Neural crest cell (in vitro differentiated cells): ENCODE measurements at places on chromosomes 7 and 10. TPM values are rescaled to one million over a fixed set of nuclear protein-coding genes. Genes with fewer than 3 reads are reported as not detected.

The SFTPA1 gene
- not detected in 2 replicates for total RNA-seq

- DNase-seq, result no peak
- no peaks in the 10 kb centered on the region for H3K27me3 ChIP-seq
- H3K4me3 ChIP-seq, result peak overlapping the region; percentile 95
- H3K27ac ChIP-seq, result no peak overlapping the region
- H3K36me3 ChIP-seq, result no peaks in the 10 kb centered on the region
- peaks cover 59% of the 10 kb centered on the region for H3K4me1 ChIP-seq
These were observed 2.5 kb downstream of the CCDC6 start for GRCh38 chr10:59903871-59904270.

The SPDYE16 gene
- 0.35 TPM in 1 of 2 replicates, not detected in the other for total RNA-seq

The TFEC gene
- not detected in 2 replicates for total RNA-seq

The GJD4 gene
- not detected in 2 replicates for total RNA-seq

- no peak overlapping the region for H3K4me3 ChIP-seq
- H3K27me3 ChIP-seq, result no peaks in the 10 kb centered on the region
- no peaks in the 10 kb centered on the region for H3K36me3 ChIP-seq
- no peak for DNase-seq
These were observed 39.9 kb downstream of the CYTH3 start for GRCh38 chr7:6232534-6232933.

DNA sequence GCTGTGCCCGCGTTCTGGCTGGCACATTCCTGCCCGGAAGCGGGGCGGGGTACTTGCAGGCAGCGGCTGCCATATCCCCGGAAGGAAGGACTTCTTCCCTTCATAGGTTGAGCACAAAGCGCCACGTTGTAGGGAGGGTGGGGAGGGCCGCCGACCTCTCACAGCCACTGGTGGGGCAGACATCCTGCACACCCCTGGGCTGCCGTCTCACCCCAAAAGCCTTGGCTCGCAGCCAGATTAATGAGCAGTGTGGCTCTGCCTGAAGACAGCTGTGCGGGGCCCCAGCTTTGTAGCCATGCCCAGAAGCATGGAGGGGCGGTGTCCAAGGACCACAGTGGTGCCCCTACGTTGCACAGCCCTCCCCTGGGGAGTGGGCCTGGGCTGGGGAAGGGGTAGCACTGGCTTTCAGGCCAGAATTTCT, 54.3 kb upstream of the DPYSL4 start:
- H3K27ac ChIP-seq, result peak overlapping the region; percentile 13
- H3K36me3 ChIP-seq, result no peaks in the 10 kb centered on the region
- no peak for DNase-seq
- peaks cover 13% of the 10 kb centered on the region for H3K4me1 ChIP-seq
- H3K4me3 ChIP-seq, result no peak overlapping the region

DNA sequence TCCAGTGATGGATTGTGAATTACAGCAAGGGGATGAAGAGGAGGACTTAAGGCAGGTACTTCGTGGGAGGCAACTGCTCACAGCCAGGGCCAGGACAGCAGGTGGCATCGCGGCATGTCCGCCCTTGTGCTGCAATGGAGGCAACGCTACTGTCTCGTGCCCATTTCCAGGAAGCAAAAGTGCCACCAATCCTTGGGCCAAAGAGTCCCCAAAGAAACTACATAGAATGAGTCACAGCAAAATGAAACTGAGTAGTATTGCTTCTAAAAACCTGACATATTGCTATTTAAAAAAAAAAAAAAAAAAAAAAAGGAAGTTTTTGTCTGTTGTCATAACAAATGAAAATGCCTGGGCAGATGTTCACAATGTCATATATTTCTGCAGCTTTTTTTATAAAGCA, 46.6 kb downstream of the RSU1 start:
- no peak overlapping the region for H3K27ac ChIP-seq
- DNase-seq, result no peak

The EPHB4 gene
- total RNA-seq, result 80.4 and 84.5 TPM in 2 replicates

GRCh38 chr10:68997211-68997610, 8.6 kb downstream of the KIFBP start:
- H3K4me3 ChIP-seq, result no peak overlapping the region
- H3K27ac ChIP-seq, result no peak overlapping the region
- no peaks in the 10 kb centered on the region for H3K36me3 ChIP-seq
- no peaks in the 10 kb centered on the region for H3K27me3 ChIP-seq

DNA sequence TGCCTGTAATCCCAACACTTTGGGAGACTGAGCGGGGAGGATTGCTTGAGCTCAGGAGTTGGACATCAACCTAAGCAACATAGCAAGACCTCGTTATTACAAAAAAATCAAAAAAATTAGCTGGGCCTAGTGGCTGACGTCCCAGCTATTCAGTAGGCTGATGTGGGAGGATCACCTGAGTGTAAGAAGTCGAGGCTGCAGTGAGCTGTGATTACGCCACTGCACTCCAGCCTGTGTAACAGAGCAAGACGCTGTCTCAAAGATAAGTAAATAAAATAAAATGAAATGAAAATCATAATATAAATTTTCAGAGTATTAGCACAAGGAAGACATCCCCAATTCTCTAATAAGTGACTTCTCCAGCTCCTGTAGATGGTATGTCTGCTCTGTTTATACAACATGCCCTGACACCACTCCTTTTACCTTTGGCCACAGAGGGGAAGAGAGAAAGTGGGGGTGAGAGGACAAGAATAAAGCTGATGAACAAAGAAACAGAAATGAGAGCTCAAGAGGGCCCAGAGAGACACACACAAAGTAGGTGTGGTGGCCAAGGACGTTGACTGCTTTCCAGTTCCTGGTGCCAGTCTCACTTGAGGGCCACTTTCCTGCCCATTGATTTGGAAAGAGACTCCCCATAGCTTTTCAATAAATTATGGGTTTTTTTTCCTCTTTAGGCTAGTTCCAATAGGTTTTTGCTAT, 62.9 kb downstream of the PTTG1IP2 start:
- DNase-seq, result no peak
- H3K4me1 ChIP-seq, result no peaks in the 10 kb centered on the region
- peaks cover 2% of the 10 kb centered on the region for H3K36me3 ChIP-seq
- H3K4me3 ChIP-seq, result no peak overlapping the region
- H3K27ac ChIP-seq, result no peak overlapping the region
- H3K27me3 ChIP-seq, result no peaks in the 10 kb centered on the region

The PLEKHA1 gene
- total RNA-seq, result 20.6 and 21.7 TPM in 2 replicates
